ENCODE measurements at places on chromosomes 6 and 20.

DNA sequence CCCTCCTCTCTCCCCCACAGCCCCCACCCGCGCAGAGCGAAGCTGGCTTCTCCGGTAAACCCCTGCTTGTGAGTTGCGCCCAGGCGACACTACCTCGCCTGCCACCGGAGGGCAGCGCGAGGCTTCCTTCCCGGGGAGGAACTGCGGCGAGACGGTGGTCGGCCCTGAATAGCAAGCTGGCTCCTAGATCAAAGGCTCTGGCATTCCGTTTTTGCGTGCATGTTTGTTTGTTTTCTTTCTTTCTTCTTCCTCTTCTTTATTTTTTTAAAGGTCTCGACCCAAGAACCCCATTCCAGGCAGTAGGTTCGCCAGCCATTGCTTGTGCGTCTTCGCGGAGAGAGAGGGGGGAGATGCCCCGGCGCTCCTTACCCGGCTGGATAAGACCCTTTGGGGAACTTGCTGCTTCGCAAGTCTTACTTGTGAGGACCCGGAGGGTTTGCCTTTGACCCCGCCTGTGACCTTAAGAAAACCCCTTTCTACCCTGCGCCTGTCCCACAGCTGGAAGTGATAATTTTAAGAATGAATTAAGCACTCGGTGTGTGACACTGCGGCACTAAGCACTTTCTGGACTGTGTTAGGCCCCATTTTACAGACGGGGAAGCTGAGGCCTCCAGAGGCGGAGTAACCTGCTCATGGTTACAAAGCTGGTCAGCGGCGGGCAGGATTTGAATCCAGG lies 92.7 kb upstream of the SIRPA start:
- DNase-seq, result no peak

GRCh38 chr6:154261688-154262397 lies 94.8 kb downstream of the IPCEF1 start:
- DNase-seq, result no peak

DNA sequence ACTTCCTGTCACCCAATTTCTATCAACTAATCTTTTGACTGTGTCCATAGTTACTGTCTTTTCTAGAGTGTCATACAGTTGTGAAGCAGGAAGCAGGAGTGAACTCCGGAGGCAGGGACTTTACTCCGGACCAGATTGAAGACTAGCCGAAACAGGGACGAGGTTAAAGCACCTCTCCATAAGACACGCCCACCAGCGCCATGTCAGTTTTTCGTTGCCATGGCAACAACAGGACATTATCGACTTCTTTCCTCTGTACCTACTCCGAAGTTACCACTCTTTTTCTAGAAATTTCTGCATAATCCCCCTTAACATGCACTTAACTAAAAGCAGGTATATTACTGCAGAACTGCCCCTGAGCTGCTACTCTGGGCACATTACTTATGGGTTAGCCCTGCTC lies 25.2 kb downstream of the TRIM38 start:
- no peak for DNase-seq

DNA sequence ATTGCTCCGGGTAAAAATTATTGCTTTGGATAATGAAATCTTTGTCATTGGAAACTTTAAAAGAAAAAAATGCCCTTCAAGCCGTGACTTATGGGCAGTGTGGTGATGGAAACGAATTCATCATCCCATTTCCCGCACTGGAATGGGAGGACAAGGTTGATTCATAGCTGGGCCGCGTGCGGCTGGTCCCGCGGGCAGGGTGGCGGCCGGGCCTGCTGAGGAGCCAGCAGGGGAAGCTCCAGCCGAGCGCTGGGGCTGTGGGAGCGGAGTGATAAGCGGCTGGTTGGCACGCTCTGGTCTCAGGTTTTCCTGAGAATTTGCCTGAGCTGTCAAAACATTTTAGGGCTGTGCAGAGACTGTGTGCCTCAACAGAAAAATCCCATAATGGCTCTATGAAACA lies 351.7 kb downstream of the CDC5L start:
- DNase-seq, result no peak

All from AG04450 (cell line).